ENCODE measurements at places on chromosomes 11 and 22. TPM values are rescaled to one million over a fixed set of nuclear protein-coding genes. Genes with fewer than 3 reads are reported as not detected.

Gene OR52A1
- not detected for polyA plus RNA-seq

Gene DDX25
- polyA plus RNA-seq = 0.12 TPM

Gene OR8D1
- not detected for polyA plus RNA-seq

Gene HEPN1
- polyA plus RNA-seq = not detected

Gene FGF4
- polyA plus RNA-seq = not detected

Gene TEX12
- polyA plus RNA-seq = 0.15 TPM

Gene PNPLA5
- polyA plus RNA-seq = not detected

Gene NUDT8
- 2.7 TPM for polyA plus RNA-seq

Gene DSCAML1
- not detected for polyA plus RNA-seq

Gene OR52I2
- not detected for polyA plus RNA-seq

Gene LUZP2
- 0.06 TPM for polyA plus RNA-seq

Gene OR52H1
- not detected for polyA plus RNA-seq

Gene SMC1B
- not detected for polyA plus RNA-seq

Gene TMPRSS13
- not detected for polyA plus RNA-seq

Gene SCN3B
- polyA plus RNA-seq = 0.44 TPM

Gene OR8D4
- polyA plus RNA-seq = not detected

Gene NELL1
- 0.02 TPM for polyA plus RNA-seq

Gene UBQLN3
- not detected for polyA plus RNA-seq

Gene GPHA2
- not detected for polyA plus RNA-seq

Gene PNPLA2
- polyA plus RNA-seq = 47.7 TPM

Gene CCDC73
- polyA plus RNA-seq = not detected

Gene SCUBE2
- 0.76 TPM for polyA plus RNA-seq

Gene TSPAN18
- polyA plus RNA-seq = 1.3 TPM

Gene CASP5
- not detected for polyA plus RNA-seq

Gene TMEM132A
- polyA plus RNA-seq = 66.9 TPM

Gene GVQW3
- 2.3 TPM for polyA plus RNA-seq

Gene TREH
- polyA plus RNA-seq = not detected
